SW 1271 (cell line): ENCODE measurements at places on chromosomes 5 and 9.

DNA sequence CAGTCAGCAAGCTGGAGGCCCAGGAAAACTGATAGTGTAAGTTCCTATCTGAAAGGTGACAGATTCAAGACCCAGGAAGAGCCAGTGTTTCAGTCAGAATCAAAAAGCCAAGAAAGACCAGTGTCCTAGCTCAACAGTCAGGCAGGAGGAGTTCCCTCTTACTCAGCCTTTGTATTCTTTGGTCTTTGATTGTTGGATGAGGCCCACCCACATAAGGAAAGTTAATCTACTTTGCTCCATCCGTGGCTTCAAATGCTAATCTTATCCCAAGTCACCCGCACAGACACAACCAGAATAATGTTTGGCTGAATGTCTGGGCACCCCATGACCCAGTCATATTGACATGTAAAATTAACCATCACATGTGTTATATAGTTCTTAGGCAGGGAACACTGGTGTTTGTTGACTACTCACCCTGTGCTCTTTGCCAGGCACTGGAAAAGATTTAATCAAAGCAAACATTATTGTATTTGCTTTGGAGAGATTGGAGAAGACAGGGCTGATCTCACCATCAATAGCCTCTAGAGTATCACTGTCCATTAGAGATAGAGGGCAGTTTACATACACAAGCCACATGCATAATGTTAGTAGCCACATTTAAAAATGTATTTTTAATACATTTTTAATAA is 96.3 kb upstream of the KCNN2 start:
- no peak for DNase-seq

DNA sequence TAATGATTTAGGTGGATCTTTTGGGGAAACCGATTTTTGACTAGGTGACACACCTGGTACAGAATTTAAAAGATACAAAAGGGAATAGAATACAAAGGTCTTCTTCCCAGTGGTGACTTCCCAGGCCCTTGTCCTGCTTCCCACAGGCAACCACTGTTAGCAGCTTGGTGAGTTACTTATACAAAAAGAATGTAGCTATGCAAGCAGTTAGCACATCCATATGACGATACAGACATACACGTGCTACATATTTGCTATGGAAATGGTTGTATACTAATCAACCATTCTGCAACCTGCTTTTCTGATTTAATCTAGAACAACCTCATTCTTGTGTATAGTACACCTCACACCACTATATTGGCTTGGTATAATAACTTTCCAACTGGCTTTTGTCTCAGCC is 51.0 kb downstream of the OTULIN start:
- no peak for DNase-seq

GRCh38 chr9:21681641-21682040 is 120.8 kb upstream of the MTAP start:
- no peak for DNase-seq

DNA sequence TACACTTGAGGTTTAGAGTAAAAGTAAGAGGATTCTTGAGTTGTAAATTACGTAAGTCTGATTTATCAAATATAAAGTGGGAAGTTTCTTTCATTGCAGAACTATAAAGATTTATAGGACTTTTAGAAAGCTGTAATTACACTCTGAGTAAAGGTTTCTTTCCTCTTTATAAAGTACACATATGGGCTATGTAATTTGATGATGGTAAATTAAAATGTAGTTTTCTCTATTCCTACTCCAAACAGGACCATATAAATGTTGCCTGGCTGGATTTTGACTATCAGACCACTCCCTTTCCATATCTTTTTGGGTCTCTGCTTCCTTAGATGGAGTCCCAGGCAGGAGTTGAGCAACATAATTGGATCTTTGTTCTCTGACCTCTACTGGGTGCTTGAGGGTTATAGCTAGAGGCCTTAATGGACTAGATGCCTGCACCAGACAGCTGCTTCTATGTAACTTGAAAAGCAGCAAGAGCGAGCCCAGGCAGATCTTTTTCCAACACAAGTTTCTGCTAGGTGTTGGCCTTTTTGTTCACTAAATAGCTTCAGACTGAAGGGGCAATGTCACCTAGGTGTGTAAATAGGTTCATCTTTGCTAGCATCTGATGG is 11.4 kb upstream of the TEX48 start:
- no peak for DNase-seq

DNA sequence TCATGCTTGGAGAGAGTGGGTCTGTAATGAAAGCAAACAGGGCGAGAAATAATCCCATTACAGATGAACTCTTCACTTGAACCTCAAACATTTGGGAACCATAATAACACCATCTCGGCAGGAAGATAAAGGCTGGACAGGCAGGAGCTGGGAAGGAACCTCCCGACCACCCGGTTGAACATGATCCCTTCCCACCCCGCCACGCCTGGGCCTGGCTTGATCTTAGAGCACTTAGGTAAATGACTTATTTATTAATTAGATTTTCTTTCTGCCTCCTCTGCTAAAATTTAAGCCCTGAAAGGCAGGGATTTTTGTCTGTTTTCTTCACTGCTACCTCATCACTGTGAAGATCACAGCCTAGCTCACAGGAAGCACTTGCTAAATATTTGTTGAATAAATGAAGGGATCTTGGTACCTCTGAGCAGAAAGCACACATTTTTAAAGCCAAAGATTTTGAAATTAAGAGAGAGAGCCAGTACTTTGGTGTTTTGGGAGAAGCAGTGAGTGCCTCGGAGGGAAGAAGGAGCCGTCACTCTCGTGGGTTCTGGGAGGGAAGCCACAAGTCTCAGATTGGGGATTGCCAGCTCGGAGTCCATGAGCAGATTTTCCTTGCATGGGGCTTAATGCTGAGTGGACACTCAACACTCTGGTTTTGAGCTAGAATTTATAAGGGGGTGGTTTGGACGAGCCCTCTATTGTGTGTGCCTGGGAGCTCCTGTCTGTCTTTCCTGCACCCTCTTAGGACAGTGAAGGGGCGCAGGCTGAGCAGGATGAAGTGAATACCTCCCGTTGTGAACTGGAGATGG is 133.3 kb downstream of the MACROH2A1 start:
- no peak for DNase-seq

DNA sequence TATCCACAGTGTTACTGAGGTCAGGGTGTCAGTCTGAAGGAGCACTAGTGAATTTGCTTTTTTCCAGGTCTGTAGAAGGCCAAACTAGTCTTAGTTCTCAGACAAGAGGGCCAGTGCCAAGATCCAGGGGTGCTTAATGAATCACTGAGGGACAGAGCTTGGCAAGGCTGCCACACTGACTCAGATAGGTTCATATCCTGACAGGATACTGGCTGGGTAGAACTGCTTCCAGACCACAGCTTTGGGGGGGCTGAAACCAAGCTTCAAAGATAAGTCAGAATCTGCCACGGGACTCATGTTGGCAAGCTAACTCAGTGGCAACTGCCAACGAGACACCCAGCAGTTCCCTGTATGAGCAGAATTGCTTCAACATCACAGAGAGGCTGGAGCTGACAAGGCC is 1125.4 kb downstream of the EFNA5 start:
- DNase-seq = no peak
